Stimulated activated CD4-positive, alpha-beta T cell treated with anti-CD3 and anti-CD28 coated beads, Interleukin-12 subunit alpha, Interleukin-12 subunit beta, amount 100 ng/mL, for 48 hours (primary cell): ENCODE measurements at places on chromosomes 12 and 14.

DNA sequence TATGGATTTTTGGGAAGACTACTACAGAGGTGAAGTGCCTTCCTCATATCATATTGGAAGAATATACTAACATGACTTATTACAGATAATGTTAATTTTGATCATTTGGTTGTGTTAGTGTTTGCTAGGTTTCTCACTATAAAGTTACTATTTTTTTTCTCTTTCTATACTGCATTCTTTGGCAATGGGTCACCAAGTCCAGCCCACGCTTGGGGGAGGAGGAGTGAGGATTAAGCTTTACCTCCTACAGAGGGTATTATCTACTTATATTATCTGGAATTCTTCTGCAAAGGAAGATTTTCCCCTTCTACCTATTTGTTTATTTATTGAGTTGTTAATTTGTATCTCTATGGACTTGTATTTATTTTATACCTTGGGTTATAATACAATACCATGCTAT, 31.5 kb downstream of the SCN8A start:
- no peak for DNase-seq

DNA sequence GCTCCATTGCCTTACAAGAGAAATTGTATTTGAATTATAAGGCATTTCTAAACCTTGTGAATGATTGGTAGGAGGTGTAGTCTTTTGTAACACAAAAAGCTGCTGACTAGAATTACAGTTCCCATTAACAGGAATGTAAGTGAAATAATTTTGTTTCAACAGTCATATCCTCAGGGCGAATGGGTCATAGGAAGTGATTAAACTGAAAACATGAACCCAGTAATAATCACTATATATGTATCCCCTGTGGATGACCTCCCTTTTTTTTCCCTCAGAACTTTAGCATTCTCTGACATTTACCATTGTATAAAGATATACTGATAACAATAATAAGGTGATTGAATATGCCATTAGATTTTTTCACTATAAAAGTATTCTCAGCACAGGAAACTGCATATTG, 312.3 kb downstream of the ATP23 start:
- no peak for DNase-seq

DNA sequence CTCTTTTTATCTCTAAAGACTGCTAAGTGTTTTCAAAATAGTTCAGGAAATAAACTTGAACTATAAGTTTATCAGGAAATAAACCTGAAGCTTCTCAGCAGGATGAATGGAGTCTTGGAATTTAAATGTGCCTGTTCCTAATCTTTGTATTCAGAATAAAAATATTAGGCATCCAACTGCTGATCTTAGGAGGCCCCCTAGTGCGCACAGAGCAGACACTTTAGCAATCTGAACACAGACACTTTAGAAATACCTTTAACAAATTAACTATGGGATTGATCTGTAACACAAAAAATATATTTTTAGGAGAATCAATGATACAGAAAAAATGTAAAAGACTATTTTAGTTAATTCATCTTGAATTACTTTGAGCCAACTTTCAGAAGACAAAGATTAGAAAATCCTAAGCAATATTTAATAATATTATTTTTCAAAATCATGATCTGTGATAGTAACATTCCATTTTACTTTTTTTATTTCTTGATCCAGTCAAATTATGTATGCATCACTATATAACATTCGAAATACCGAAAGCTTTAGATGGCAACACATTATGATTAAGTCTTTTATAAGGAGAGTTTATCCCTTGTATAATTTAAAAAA, 80.9 kb downstream of the SLC41A2 start:
- no peak for DNase-seq

DNA sequence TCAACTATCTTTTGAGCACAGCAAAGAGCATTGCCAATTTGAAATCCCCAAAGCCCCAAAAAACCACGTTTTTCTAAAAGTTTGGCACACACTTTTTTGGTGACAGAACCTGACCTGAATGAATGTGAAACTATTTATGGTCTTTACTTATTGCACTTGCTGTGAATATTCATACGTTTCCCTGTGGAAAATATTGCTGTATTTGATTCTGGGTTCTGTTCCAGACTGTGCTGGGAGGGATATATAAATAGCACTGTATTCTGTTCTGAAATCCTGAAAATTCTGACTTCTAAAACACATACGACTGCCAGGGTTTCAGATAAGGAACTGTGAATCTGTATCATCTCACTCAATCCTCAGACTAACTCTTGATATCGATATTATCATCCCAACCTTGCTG, 35.1 kb downstream of the NR1H4 start:
- DNase-seq: no peak

GRCh38 chr12:5511644-5512600, 80.0 kb downstream of the NTF3 start:
- DNase-seq: no peak

DNA sequence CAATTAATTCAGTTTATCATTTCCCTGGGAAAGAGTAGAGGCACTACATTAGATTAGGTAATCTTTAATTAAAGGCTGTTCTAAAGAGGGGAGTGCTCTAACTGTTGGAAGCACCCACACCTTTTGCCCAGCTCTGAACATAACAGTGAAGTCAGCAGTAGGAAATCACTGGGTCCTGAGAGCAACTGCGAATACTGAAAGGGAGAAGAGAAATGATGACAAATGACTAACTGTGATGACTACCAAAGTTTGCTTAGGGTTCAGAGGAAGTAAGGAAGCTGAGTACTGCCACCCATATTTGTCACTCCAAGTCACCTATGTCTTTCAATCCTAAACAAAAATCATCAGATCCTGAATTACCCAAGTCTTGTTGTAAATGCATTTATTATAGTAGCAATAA, 140.6 kb downstream of the EPS8 start:
- DNase-seq: no peak

- no peak for DNase-seq
Measured at GRCh38 chr12:1820191-1820895, at the start of gene LRTM2. Gene LRTM2 (plus strand): TSS chr12:1820565. CDS start chr12:1828149, 7,584 bp downstream.

GRCh38 chr14:91519239-91520036, 9.3 kb upstream of the PPP4R3A start:
- DNase-seq: no peak

DNA sequence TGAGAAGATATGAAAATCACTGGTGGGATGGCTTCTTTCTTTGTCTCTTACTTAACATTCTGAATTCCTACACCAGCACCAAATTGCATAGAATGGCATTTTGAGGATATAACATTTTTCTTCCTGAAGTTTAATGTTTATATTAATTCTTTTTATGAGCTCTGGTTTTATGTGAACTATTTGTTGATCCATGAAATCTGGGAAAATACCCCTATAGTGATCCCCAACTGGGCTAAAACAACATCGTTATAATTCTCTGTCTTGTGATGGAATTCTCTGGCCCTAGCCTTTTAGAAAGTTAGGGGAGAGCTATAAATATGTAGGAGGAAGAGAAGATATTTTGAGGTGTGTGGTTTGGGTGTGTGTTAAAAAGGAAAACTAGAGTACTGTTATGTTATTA, 29.2 kb downstream of the PELI2 start:
- no peak for DNase-seq

GRCh38 chr12:77995436-77996167, 164.9 kb downstream of the NAV3 start:
- no peak for DNase-seq

- no peak for DNase-seq
Measured at GRCh38 chr14:99072956-99073355, 199.0 kb downstream of the BCL11B start.

DNA sequence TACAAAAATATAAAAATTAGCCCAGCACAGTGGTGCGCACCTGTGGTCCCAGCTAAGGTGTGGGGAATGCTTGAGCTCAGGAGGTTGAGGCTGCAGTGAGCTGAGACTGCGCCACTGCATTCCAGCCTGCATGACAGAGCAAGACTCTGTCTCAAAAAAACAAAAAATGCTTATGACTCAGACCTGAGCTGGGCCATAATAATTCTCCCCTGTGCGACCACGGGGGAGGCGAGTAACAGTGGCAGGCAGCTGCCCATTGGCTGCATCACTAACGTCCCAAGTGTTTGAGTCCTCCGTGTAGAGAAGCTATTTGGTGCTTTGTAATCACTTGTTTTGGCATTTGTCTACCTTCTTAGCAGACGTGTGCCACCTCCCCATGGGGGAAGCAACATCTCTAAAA, 24.9 kb downstream of the PSMC1 start:
- no peak for DNase-seq

- DNase-seq: no peak
Measured at GRCh38 chr12:127144770-127145169, 1122.2 kb upstream of the TMEM132C start.

- DNase-seq: no peak
Measured at GRCh38 chr12:41910578-41911320, 233.9 kb downstream of the GXYLT1 start.

GRCh38 chr14:80996049-80996901, 40.9 kb downstream of the TSHR start:
- no peak for DNase-seq

DNA sequence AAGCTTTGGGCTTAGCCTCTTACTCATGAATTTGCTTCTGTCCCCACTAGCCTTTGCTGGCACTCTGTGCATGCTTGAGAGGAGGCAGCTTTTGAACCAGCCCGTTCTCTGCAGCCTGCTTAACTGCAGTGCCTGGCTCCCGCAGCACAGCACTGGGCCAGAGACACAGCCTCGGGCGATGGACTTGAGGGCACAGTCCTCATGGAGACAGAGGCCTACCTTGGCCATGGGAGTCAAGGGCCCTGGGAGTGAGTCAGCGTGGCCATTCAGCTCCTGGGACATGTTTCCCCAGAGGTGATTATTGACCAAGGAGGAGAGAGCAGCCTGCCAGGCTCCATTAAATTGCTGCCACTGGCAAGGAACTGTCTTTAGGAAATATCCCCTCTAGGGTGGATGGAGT, 93.5 kb downstream of the SMOC1 start:
- no peak for DNase-seq

GRCh38 chr12:6086316-6086715, 38.2 kb downstream of the VWF start:
- no peak for DNase-seq

- no peak for DNase-seq
Measured at GRCh38 chr12:10101042-10101579, 2.3 kb upstream of the CLEC1A start.
